Stimulated activated CD8-positive, alpha-beta memory T cell treated with anti-CD3 and anti-CD28 coated beads, Interleukin-4, amount 100 ng/mL, for 1 hour (primary cell): ENCODE measurements at places on chromosomes 5 and 9.

DNA sequence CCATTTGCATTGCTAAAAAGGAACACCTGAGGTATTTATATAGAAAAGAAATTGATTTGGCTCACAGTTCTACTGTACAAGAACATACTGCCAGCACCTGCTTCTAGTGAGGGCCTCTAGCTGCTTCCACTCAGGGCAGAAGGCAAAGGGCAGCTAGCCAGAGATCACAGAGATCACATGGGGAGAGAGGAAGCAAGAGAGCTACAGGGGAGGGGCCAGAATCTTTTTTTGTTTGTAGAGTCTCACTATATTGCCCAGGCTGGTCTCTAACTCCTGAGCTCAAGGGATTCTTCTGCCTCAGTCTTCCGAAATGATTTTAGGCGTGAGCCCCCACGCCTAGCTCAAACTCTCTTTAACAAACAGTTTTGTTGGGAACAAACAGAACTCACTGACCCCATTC is 6.1 kb downstream of the SLCO4C1 start:
- DNase-seq, result no peak

GRCh38 chr9:134864821-134865190 is 15.8 kb upstream of the FCN2 start:
- DNase-seq, result no peak

GRCh38 chr5:149365418-149365817 is 7.6 kb downstream of the PCYOX1L start:
- no peak for DNase-seq

DNA sequence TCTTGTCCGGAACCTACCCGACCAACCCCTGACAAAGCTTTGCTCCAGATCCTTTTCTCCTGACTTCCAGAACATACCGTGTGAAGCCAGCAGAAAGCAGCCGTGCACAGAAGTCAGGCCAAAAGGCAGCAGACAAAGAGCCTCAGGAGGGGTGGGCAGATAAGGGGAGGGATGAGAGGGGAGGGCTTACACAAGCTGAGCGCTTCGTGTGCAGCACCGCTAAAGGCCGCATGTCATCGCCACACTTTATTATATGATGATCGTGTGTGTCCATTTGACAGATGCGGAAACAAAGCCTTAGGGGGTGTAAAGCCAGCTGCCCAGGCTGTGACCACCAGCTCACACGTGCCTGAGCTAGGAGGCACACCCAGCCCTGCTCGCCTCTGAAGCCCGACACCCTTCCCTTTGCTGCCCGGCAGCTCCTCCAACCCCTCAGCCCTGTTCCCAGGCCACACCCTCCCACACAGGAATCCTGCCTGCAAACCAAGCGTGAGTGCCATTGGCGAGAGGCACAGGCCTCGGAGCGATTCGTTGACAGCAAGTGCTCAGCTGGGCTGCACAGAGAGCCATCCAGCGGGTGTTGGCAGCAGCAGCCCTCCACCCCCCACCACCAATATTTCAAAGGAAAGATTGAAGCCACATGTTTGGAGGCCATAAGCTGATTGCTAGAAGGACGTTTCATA is 170.5 kb upstream of the SMIM23 start:
- no peak for DNase-seq

- DNase-seq, result no peak
Measured at GRCh38 chr9:137545123-137545522, 5.1 kb downstream of the PNPLA7 start.

GRCh38 chr9:113654605-113655428 is 191.3 kb downstream of the RGS3 start:
- DNase-seq, result no peak

DNA sequence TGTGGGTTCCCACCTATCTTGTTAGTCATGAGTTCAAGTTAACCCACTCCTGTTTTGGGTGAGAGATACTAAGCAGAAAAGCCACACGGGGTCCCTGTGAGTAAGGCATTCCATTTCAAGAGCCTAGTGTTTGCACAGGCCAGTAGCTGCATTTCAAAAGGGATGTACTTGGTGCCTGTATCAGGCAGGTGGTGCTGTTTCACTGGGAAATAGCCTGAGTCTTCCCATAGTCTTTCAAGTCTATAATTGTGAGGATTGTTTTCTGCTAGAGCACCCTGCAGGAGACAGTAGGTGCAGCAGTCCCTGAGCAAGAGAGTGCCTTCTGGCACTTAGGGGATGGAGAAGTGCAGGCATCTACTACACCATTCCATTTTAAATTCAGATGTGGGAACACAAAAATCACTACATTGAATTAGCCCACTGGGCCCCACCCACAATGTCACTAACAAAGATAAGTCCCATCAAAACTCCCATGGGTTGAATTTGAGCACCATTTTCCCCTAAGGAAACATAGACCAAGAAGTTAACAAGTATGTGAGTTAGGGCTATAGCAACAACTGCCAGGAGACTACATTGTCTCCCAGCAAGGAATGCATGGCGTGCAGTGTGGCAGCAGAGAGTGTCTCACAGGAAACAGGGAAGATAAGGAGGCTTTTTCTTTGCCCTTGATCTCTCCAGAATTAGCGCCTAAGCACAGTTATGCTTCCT is 263.2 kb downstream of the COX7C start:
- DNase-seq, result no peak

GRCh38 chr9:109771087-109771486 is 8.9 kb upstream of the PALM2AKAP2 start:
- DNase-seq, result no peak

- no peak for DNase-seq
Measured at GRCh38 chr5:173840111-173840983, 47.8 kb upstream of the CPEB4 start.
